Activated CD4-positive, alpha-beta memory T cell treated with anti-CD3 and anti-CD28 coated beads for 36 hours (primary cell): ENCODE measurements at places on chromosomes 3 and 15. TPM values are rescaled to one million over a fixed set of nuclear protein-coding genes. Genes with fewer than 3 reads are reported as not detected.

GRCh38 chr3:104279617-104280016 lies 1087.1 kb upstream of the ALCAM start:
- H3K27ac ChIP-seq = no peak overlapping the region
- no peak for DNase-seq
- H3K4me1 ChIP-seq = peaks cover 5% of the 10 kb centered on the region
- H3K36me3 ChIP-seq = peaks cover 10% of the 10 kb centered on the region
- H3K4me3 ChIP-seq = no peak overlapping the region

DNA sequence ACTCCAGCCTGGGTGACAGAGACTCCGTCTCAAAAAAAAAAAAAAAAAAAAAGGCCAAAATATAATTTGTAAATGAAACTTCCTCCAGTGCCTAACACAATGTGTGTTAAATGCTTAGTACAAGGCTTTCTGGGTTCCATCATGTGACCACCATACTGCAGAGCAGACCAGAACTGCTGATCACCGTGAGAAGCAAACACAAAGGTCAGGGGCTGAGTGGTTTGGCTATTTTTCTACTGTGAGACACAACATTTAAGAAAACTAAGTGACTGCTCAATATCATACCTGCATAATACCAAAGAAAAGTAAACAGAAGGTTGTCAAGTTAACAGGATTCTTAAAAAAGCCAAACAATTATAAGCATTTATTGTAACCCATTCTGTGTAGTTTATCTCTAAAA lies 13.2 kb downstream of the ABCC5 start:
- no peaks in the 10 kb centered on the region for H3K27me3 ChIP-seq
- no peak for DNase-seq
- peaks cover 7% of the 10 kb centered on the region for H3K4me1 ChIP-seq
- H3K4me3 ChIP-seq = no peak overlapping the region
- peaks cover 3% of the 10 kb centered on the region for H3K36me3 ChIP-seq

- no peak overlapping the region for H3K4me3 ChIP-seq
- H3K27me3 ChIP-seq = no peaks in the 10 kb centered on the region
- DNase-seq = no peak
- H3K36me3 ChIP-seq = no peaks in the 10 kb centered on the region
- H3K27ac ChIP-seq = no peak overlapping the region
- H3K4me1 ChIP-seq = no peaks in the 10 kb centered on the region
These were observed 462.1 kb upstream of the CDIN1 start for GRCh38 chr15:36117296-36117787.

DNA sequence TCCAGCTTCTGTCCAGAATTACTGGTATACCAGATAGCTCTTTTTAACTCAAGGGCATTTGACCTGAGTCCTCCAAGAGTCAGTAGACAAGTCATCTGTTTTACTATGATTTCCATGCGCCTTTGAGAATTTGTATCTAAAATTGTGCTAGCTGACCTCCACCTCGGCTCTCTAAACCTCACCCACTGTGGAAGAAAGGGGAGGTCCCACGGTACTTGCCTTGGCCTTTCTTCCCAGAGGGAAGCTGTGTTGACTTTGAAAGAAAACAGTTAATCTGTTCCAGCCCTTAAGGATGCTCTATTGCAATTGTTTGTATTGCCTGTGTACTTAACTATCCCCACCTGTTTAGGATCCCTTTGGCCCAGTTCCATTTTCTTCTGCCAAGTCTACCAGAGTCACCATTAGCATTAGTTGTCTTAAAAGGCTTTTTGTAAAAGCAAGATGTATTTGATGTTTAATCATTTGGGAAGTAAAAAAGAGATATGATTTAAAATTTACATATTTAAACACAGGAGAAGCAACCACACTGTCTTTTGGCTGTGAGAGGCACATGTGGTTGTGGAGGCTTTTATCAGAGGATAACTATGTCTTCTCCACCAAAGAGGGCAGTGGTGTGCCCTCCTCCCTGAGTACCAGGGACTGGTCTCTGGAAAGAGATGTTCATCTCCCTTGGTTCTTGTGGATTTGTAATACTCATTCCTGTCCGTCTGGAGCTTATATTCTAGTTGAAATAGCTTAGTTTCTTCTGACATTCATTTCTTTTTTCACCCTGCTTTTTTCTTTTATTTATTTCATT lies 88.8 kb downstream of the CRTC3 start:
- peaks cover 37% of the 10 kb centered on the region for H3K36me3 ChIP-seq
- peaks cover 42% of the 10 kb centered on the region for H3K4me1 ChIP-seq
- no peak for DNase-seq
- H3K4me3 ChIP-seq = no peak overlapping the region
- H3K27me3 ChIP-seq = no peaks in the 10 kb centered on the region

DNA sequence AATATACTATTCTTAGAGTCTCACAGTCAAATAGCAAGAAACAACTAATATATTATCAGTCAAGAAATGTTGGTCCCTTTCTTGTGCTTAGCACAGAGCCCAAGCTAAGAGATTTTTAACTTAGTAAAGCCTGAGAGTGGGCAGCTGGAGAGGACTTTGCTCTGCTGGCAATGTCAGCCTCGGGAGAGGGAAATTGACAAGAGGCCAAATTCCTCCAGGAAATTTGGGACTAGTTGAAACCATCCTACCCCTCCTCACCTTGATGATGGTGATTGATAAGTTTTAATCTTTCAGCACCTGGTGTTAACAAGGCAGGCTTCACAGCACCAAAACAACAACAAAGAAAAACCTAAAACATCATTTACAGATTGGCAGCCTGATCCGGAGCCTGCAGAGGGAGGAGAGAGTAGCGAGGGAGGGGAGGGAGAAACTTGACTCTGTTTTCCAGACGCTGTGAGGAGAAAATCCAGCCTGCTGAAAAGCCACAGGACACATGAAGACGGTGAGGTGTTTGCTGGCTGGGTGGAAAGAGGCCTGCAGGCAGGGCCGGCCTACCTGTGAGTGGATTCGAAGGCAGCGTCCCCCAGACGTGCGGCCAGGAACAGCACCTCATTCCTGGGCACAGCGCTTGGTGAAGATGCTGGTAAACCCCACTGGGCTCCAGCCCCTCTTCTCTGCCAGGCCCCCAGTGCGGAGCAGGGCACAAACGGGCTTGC lies 150.9 kb downstream of the LRRC28 start:
- no peak overlapping the region for H3K27ac ChIP-seq
- H3K4me1 ChIP-seq = no peaks in the 10 kb centered on the region
- no peaks in the 10 kb centered on the region for H3K27me3 ChIP-seq
- H3K36me3 ChIP-seq = no peaks in the 10 kb centered on the region
- no peak for DNase-seq
- no peak overlapping the region for H3K4me3 ChIP-seq

- H3K27me3 ChIP-seq = no peaks in the 10 kb centered on the region
- no peaks in the 10 kb centered on the region for H3K4me1 ChIP-seq
- H3K27ac ChIP-seq = no peak overlapping the region
- no peak for DNase-seq
- H3K4me3 ChIP-seq = no peak overlapping the region
These were observed 1026.2 kb downstream of the NAALADL2 start for GRCh38 chr3:175885231-175885766.

DNA sequence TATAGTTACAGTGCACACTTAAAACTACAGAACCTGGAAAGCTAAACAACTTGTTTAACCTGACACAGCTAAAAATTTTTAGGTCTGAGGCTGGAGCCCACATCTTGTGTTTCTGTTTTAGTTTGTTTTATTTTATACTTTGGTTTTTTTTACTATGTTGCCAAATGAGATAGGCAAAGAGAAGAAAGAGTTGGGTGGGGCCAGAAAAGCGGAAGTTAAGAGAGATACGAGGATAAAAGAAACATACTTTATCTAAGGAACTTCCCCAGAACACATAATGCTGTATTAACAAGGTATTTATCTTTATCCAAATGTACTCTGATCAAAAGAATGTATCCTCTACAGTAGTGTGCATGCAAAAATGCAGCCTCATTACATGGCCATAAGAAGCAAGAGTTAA lies 1145.7 kb downstream of the EPHA3 start:
- no peak overlapping the region for H3K27ac ChIP-seq
- H3K27me3 ChIP-seq = no peaks in the 10 kb centered on the region
- no peaks in the 10 kb centered on the region for H3K4me1 ChIP-seq
- DNase-seq = no peak

GRCh38 chr3:114093016-114093380 lies 36.5 kb downstream of the QTRT2 start:
- H3K36me3 ChIP-seq = no peaks in the 10 kb centered on the region

DNA sequence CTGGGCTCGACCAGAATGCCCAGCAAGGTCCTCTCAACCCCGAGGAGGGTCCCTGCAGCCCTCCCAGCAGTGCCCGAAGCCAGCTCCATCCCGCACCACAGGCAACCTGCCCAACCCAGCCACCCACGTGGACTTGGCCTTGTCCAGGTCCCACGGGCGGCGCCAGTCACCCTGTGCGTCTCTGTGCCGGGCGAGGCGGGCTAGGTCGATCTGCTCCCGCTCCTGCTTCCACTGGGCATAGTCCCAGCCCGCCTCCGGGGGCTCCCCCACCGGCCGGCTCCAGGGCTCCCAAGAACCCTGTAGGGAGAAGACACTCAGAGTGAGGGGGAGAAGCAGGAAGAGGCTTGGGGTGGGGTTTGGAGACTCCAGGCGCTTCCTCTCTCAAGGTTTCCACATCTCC lies 3.1 kb downstream of the CCDC9B start:
- H3K27ac ChIP-seq = no peak overlapping the region
- H3K36me3 ChIP-seq = no peaks in the 10 kb centered on the region
- H3K27me3 ChIP-seq = no peaks in the 10 kb centered on the region
- no peak overlapping the region for H3K4me3 ChIP-seq

GRCh38 chr15:70348581-70349344 lies 251.0 kb upstream of the TLE3 start:
- no peak overlapping the region for H3K4me3 ChIP-seq
- no peaks in the 10 kb centered on the region for H3K4me1 ChIP-seq
- H3K27me3 ChIP-seq = peaks cover 9% of the 10 kb centered on the region
- DNase-seq = no peak

GRCh38 chr3:108662142-108662738 lies 72.7 kb downstream of the DZIP3 start:
- H3K4me3 ChIP-seq = no peak overlapping the region
- no peaks in the 10 kb centered on the region for H3K27me3 ChIP-seq
- peak; percentile 40 for DNase-seq
- no peaks in the 10 kb centered on the region for H3K36me3 ChIP-seq

DNA sequence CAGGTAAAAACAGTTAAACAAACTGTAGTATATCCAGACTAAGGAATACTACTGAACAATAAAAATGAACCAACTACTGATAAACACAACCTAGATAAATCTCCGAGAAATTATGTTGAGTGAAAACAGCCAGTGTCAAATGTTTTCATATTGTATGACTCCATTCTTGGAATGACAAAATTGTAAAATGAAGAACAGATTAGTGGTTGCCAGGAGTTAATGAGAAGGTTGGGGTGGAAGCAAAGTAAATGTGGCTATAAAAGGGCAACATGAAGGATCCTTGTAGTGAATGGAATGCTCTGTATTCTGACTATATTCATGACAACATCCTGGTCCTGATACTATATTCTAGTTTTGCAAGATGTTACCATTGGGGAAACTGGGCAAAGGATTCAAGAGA lies 27.5 kb upstream of the ACKR4 start:
- DNase-seq = no peak
- peaks cover 14% of the 10 kb centered on the region for H3K4me1 ChIP-seq
- H3K4me3 ChIP-seq = no peak overlapping the region
- H3K27ac ChIP-seq = peak overlapping the region; percentile 86
- peaks cover 37% of the 10 kb centered on the region for H3K36me3 ChIP-seq

GRCh38 chr3:2944628-2945027 lies 165.5 kb downstream of the IL5RA start:
- no peak overlapping the region for H3K4me3 ChIP-seq
- H3K27ac ChIP-seq = no peak overlapping the region

GRCh38 chr15:39497759-39498565 lies 82.9 kb upstream of the THBS1 start:
- peak; percentile 13 for DNase-seq
- H3K4me3 ChIP-seq = no peak overlapping the region
- no peaks in the 10 kb centered on the region for H3K4me1 ChIP-seq

- no peak overlapping the region for H3K27ac ChIP-seq
- H3K27me3 ChIP-seq = no peaks in the 10 kb centered on the region
- peaks cover 6% of the 10 kb centered on the region for H3K36me3 ChIP-seq
- H3K4me3 ChIP-seq = no peak overlapping the region
- DNase-seq = no peak
These were observed 34.6 kb upstream of the DUSP7 start for GRCh38 chr3:52090933-52091468.

DNA sequence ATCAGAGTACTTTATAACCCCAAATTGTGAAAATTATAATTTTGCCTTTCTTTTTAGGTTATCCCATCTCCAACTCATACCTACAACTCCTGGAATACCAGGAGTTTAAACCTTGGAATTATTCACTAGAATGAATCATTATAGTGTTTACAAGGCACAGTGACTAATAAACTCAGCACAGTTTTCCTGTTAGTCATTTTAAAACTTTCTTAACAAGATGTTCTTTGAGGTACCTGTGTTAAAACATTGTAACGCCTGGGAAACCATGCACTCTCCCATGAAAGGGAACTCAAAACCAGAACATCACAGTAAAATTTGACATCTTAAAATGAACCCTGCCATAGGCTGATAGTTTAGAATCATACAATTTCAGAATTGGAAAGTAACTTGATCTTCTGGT lies 132.4 kb upstream of the OSTN start:
- no peak overlapping the region for H3K27ac ChIP-seq
- no peak overlapping the region for H3K4me3 ChIP-seq
- H3K27me3 ChIP-seq = no peaks in the 10 kb centered on the region

GRCh38 chr15:97316362-97316761 lies 644.1 kb upstream of the ARRDC4 start:
- no peaks in the 10 kb centered on the region for H3K36me3 ChIP-seq
- DNase-seq = no peak
- no peaks in the 10 kb centered on the region for H3K27me3 ChIP-seq
- no peak overlapping the region for H3K27ac ChIP-seq
- H3K4me3 ChIP-seq = no peak overlapping the region
- no peaks in the 10 kb centered on the region for H3K4me1 ChIP-seq

MCTP2 gene
- 38.5 TPM for total RNA-seq

HRH1 gene
- 2.9 TPM for total RNA-seq

FAM162A gene
- 99.1 TPM for total RNA-seq

TMEM212 gene
- total RNA-seq = not detected

ZNF660 gene
- 0.07 TPM for total RNA-seq

LYSMD2 gene
- 18.6 TPM for total RNA-seq

KIF23 gene
- total RNA-seq = 63.1 TPM

RHOV gene
- total RNA-seq = 0.53 TPM

CYP1A2 gene
- total RNA-seq = not detected

TTLL3 gene
- 49.7 TPM for total RNA-seq

CMTM7 gene
- 46.1 TPM for total RNA-seq
